ENCODE measurements at places on chromosomes 12 and 14. TPM values are rescaled to one million over a fixed set of nuclear protein-coding genes. Genes with fewer than 3 reads are reported as not detected.

Gene ABCC9
- total RNA-seq: 44.6 TPM

Gene CYP27B1
- 1.5 TPM for total RNA-seq

Gene HRK
- 0.09 TPM for total RNA-seq

Gene BAG5
- 23.6 TPM for total RNA-seq

Gene KRT86
- not detected for total RNA-seq

Gene LRRIQ1
- 0.21 TPM for total RNA-seq

Gene KRT83
- not detected for total RNA-seq

Gene CCDC184
- total RNA-seq: 1.2 TPM

Gene TMPRSS12
- total RNA-seq: not detected

Gene SDR9C7
- total RNA-seq: not detected

DNA sequence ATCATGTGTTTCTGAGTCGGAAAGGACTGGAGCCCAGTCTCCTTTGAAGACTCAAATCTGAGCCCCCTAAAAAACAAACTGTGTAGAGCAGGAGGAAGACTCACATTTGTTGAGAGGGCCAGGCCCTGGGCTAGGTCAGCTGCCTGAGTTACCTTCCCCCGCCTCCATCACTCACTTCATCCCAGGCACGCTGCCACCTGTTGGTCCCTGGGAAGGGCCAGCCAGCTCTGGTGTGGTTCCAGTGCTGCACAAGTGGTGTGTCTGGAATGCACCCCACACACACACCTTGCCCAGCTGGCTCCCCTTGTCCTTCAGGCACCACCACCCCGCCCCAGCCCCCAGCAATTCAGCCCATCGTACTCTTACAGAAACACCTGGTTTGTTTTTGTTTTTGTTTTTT, 9.0 kb downstream of the MVK start:
- no peak for DNase-seq

GRCh38 chr12:24224401-24224800, 274.9 kb upstream of the SOX5 start:
- no peak for DNase-seq

- DNase-seq: no peak
Measured at GRCh38 chr14:92351750-92352149, 28.8 kb downstream of the SLC24A4 start.

GRCh38 chr12:70393787-70394499, 27.9 kb downstream of the KCNMB4 start:
- DNase-seq: no peak

- no peak for DNase-seq
Measured at GRCh38 chr12:11568762-11569478, 80.6 kb upstream of the ETV6 start.

GRCh38 chr12:101729842-101730241, 9.4 kb downstream of the SYCP3 start:
- no peak for DNase-seq

GRCh38 chr12:60872219-60872618, 1276.4 kb downstream of the SLC16A7 start:
- DNase-seq: no peak

DNA sequence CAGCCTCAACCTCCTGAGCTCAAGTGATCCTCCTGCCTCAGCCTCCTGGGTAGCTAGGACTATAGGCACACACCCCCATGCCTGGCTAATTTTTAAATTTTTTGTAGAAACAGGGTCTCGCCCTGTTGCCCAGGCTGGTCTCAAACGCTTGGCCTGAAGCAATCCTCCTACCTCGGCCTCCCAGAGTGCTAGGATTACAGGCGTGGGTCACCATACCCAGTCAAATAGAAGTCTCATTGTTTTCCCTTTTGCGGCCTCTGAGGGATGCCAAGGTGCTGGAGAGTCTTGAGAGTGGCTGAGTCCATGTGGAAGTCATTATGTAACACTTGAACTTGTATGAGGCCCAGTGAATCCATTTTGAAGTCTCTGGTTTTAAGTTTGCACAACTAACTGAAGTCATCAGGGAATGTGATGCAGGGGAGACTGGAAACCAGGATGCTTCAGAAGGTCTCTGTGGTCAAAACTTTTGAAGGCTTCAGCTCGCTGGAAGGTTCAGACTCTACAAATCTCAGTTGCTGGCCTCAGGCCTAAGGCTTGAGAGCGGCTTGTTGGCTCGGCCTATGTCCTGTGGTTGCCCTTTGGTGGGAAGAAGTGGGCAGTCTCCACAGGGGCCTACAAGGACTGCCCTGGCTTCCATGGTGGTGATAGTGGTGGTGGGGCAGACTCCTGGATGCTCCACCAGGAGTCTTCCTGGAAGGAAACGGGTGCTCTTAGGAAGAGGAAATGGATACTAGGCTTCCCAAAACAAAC, 29.2 kb downstream of the GALNT16 start:
- DNase-seq: no peak

GRCh38 chr12:87304406-87304805, 724.8 kb downstream of the C12orf50 start:
- DNase-seq: no peak

DNA sequence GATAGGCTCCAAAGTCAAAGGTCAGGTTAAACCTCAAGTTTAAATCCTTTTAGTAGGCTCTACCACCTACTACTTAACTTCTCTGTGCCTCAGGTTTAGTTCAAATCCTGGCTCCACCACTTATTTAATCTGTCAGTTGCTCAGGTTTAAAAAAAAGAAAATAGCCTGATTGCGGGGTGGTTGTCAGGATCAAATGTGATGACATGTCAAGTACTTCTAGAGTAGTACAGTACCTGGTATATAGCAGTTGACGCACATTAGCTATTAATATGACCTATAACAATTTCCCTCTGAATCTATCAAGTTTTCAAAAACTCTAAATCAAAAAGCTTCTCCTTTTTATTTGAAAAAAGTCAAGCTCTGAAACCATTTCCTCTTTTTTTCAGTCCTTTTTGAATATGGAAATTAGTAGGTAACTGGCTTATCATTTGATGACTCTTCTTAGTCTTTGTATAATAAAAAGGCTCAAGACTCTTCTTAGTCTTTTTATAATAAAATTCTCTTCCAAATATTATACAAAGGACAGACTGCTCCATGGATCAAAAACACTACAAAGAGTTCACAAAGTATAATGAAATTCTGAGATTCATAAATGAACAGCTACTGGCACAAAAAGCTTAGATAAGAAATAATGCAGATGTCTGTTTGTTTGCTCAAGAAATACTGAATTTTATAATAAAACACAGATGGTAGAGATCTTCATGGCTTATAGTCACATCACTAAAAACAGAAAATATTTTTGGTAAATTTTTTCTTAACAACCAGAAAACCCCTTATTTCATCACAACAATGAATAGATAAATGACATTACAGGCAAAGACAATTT, 5.0 kb downstream of the OSBPL8 start:
- DNase-seq: no peak

- DNase-seq: no peak
Measured at GRCh38 chr12:109765446-109765810, 51.8 kb downstream of the FAM222A start.

DNA sequence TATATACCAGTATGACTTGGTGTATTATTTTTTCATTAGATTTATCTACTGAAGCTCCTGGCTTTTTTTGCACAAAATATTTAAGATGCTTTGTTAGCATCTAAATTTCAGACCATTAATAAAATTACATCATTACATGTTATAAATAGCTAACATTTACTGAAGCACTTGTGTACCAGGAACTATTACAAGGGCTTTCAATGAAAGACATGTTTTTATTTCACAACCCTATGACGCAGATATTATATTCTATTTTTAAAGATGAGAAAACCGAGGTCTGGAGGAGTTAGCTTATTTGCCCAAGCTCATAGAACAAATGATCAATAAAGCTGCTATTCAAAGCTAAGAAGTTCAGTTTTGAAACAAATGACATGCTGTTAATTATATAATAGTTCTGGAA, 420.4 kb upstream of the DCN start:
- DNase-seq: no peak

DNA sequence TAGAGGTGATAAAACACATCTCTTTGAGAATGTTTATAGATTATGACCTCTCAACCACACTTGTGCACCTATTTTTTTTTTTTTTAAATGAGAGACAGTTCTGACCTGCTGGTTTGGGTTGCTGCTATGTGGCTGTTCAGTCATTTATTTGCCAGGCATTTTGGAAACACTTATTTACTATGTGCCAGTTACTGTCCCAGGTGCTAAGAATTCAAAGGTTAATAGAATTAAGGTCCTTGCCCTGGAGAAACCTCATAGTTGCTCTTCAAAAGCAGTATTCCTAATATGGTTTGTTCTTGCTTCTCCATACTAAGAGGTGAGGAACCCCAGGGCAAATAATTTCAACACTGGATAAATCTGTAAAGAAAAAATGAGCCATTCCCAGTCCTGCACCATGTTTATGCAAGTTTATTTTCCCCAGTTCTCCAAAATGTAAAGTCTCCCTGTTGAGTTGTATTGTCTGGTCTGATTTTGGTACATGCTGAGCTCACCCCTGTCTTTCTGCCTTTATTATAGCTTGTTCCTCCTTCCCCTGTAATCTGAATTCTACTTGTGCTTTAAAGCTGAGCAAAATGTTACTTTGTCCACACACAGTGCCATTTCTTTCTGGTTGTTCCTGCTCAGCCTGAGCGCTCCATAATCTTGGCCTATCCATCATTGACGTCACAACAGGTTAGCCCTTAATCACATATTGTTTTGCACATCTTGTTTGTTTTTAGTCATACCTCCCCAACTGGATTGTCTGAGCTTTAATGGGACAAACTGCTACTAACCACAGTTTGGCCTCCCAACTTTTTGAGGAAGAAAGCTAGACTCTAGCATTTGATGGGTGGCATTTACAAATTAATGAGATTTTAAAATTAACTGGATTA, 56.7 kb downstream of the SRGAP1 start:
- no peak for DNase-seq

DNA sequence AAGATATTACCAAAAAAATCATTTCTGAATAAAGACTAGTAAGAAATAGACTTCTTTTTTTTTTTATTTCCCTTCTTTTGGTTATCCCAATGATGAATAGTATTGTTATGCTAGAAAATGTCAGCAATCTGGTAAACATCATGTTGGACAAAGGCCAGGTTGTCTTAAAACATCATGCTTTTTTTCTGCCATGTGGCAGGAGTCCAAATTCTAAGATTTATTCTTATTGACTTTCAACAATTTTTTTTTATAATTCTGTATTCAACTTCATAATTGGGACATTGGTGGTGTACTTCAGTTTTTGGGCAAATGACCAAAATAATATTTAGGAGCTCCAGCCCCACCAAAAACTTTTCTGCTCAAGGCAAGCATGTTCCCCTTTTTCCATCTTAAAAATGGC, 10.5 kb downstream of the DCN start:
- DNase-seq: no peak

DNA sequence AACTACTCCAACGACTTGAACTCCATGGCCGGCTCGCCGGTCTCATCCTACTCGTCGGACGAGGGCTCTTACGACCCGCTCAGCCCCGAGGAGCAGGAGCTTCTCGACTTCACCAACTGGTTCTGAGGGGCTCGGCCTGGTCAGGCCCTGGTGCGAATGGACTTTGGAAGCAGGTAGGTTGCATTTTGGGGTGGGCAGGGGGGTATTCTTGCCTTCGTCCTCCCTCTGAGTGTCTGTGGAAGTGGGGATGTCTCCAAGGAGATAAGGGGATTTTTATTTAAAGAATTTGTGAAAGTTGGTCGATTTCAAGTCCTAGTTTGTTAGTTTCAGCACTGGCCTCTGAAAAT, 1.3 kb downstream of the ASCL1 start:
- DNase-seq: no peak

DNA sequence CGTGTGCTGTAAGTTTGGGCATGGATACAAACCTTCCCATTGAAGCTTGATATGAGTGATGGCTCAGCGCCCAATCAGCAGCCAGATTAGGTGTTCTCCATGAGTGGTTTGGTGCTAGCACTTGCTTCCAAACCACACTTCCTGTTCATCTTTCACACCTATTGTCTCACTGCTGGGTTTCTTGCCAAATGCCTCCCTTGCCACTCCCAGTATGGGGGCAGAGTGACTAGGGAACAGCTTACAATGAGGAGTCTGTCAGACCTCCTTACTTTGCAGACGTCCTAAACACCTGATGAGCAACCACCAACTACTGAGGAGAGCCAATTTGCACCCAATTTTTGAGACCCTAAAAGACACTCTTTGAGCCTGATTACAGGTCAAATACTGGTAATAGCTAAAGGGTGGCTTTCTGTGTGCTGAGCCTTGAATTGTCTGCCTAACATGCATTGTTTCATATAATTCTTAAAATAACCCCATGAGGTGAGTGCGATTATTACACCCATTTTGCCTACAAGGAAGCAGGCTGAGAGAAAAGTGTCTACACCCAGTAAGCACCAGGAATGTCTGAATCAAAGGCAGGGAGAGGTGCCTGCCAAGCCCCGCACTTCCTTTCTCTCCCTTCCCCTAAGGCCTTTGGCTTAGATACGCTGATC, 48.4 kb upstream of the FOS start:
- peak; percentile 61 for DNase-seq

GRCh38 chr12:111367661-111368221, 1.2 kb downstream of the PHETA1 start:
- DNase-seq: no peak

GRCh38 chr12:2268471-2269286, 215.9 kb downstream of the CACNA1C start:
- no peak for DNase-seq

DNA sequence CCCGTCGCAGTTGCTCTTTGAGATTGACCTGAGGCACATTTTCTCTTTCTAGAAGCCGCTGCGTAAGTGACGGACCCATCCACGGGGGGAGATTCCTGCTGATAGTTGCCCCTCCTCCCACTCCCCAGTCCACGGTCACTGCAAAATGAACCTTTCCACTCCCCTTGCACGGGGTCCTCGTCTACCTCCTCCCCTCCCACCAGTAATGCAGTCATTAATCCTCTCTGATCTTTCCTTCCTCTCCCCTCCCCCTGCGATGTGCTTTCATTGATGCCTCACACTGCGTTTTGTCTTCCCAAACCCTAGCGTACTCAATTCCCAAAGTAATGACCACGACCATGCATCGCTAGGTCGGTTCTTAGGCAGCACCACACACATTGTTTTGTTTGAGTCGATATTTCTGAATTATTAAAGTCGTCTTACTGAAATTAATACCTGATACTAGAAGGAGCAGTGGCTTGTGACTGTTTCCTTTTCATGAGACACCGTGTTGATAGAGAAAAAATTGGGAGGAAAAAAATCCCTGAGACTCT, 857 bp downstream of the ETNK1 start:
- DNase-seq: peak; percentile 20

DNA sequence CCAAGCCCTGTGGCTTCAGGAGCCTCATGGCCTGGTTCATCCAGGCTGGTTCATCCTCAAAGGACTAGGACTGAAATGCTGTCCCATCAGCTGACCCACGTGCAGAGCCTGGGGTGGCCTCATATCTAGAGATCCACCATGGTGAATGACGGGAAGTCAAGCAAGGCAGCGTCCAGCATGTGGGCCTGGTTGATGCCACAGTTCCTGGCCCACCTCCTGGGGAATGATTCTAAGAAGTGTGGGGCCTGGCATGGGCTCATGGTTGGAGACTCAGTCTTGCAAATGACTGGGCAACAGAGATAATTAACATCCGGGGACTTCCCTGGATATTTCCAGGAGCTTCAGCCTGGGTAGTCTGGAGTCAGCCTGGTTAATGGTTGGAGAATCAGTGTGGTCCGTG, 302.4 kb upstream of the SFSWAP start:
- DNase-seq: no peak

All from left cardiac atrium (tissue), 4 donors.